GM18507 (cell line): ENCODE measurements at places on chromosomes 4 and X.

GRCh38 chrX:87409113-87409841 lies 108.3 kb upstream of the KLHL4 start:
- DNase-seq: no peak

GRCh38 chr4:58113126-58113525 lies 1002.9 kb upstream of the IGFBP7 start:
- DNase-seq: no peak

- DNase-seq: no peak
Observed at GRCh38 chr4:78720204-78720603, 55.9 kb upstream of the BMP2K start.

GRCh38 chrX:133876646-133877045 lies 108.7 kb downstream of the GPC3 start:
- no peak for DNase-seq

DNA sequence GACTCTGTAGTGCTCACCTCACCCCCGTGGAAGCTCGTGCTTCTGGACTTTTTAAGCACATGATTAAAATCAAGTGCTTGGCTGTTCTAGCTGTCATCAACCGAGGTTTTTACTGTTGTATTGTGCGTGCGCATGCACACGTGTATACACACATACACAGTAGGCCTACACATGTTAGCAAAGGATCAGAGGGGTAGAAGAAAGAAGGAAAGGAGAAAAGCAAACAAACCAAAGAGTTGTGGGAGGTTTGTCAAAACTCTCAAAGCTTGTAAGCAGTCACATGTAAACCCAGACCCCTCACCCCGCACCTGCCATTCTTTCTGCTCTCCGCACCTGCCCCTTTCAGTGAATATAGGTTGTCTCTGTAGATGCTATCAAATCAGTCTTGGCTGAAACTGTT lies 311.8 kb downstream of the HS3ST1 start:
- DNase-seq: no peak

- DNase-seq: no peak
Observed at GRCh38 chr4:163500586-163500985, 6.1 kb downstream of the TMA16 start.

DNA sequence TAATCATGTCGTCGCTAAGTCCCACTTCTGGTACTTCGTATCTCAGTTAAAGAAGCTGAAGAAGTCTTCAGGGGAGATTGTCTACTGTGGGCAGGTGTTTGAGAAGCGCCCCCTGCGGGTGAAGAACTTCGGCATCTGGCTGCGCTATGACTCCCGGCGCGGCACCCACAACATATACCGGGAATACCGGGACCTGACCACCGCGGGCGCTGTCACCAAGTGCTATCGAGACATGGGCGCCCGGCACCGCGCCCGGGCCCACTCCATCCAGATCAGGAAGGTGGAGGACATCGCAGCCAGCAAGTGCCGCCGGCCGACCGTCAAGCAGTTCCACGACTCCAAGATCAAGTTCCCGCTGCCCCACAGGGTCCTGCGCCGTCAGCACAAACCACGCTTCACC lies 11.3 kb downstream of the PNCK start:
- DNase-seq: no peak

GRCh38 chrX:133726211-133726630 lies 259.2 kb downstream of the GPC3 start:
- no peak for DNase-seq

GRCh38 chr4:144685911-144686310 lies 40.0 kb downstream of the HHIP start:
- no peak for DNase-seq

DNA sequence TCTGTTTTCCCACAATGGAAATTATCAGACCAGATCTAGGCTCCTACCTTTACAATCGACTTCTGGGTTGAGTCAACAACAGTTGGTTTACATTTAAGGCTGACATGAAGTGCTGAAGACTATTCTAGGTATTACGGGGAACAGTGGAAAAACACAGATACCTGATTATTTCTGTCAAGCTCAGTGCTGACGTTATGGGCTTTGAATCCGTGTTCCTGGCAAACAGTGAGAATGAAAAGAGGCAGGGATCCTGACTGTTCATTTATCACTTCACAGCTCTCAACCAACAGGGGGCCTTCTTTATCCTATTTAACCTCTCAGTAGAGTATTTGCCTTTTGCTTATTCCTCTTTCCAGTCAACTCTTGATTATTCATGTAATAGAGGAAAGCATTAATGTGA lies 43.1 kb downstream of the TMEM164 start:
- DNase-seq: no peak

GRCh38 chr4:57426779-57427395 lies 316.7 kb upstream of the IGFBP7 start:
- DNase-seq: peak; percentile 4

GRCh38 chrX:41332408-41333002 lies 1.5 kb upstream of the DDX3X start:
- DNase-seq: no peak
